Uterus (tissue), 4 donors: ENCODE measurements at places on chromosomes 12 and 14. TPM values are rescaled to one million over a fixed set of nuclear protein-coding genes. Genes with fewer than 3 reads are reported as not detected.

DNA sequence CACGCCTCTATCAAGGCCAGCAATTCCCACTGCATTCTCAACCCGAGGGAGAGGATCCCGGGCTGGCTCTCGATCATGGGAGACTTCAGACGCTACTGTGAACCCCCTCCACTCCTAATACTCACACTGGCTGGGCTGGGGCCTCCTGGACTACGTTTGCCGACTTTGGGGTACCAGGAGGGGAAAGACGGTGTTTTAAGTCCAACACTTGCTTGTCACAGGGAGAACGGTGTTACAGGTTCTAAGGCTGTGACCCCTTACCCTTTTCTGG lies 463 bp downstream of the NACA start:
- no peaks in the 10 kb centered on the region for H3K36me3 ChIP-seq
- no peak for DNase-seq
- peaks cover 9% of the 10 kb centered on the region for H3K4me1 ChIP-seq
- H3K27ac ChIP-seq, result peak overlapping the region; percentile 93
- no peaks in the 10 kb centered on the region for H3K27me3 ChIP-seq

DBX2 gene
- not detected for total RNA-seq

GRCh38 chr14:34692898-34693227 lies 21.5 kb downstream of the CFL2 start:
- H3K4me1 ChIP-seq, result no peaks in the 10 kb centered on the region
- DNase-seq, result no peak
- H3K4me3 ChIP-seq, result peak overlapping the region; percentile 15
- H3K27ac ChIP-seq, result no peak overlapping the region
- H3K27me3 ChIP-seq, result no peaks in the 10 kb centered on the region
- no peaks in the 10 kb centered on the region for H3K36me3 ChIP-seq

- no peak overlapping the region for H3K4me3 ChIP-seq
- no peaks in the 10 kb centered on the region for H3K4me1 ChIP-seq
- no peaks in the 10 kb centered on the region for H3K36me3 ChIP-seq
- no peak overlapping the region for H3K27ac ChIP-seq
- no peaks in the 10 kb centered on the region for H3K27me3 ChIP-seq
These were observed 56.5 kb downstream of the HCAR2 start for GRCh38 chr12:122646517-122647217.

CCDC177 gene
- not detected for total RNA-seq
